ENCODE measurements at places on chromosomes 1 and 21.

DNA sequence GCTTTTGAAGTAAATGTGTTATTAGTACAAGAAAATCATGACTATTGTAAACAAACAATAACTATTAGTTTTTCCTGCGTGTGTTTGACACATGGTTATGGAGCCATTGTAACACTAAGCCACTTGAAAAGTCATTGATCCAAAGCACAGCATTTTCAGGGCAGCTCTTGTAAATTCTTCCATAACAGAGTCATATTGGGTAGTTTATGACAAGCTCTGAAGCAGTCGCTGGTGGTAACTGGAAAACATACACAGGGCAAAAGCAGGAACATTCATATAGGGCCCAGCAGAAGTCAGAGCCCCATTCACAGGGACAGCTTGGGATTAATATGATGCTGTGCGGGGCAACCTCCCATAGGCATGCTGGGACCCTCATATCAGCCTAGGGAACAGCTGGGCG is 483.2 kb upstream of the PTBP2 start:
- DNase-seq = no peak

GRCh38 chr1:18886003-18886335 is 16.4 kb downstream of the ALDH4A1 start:
- peak; percentile 21 for DNase-seq

DNA sequence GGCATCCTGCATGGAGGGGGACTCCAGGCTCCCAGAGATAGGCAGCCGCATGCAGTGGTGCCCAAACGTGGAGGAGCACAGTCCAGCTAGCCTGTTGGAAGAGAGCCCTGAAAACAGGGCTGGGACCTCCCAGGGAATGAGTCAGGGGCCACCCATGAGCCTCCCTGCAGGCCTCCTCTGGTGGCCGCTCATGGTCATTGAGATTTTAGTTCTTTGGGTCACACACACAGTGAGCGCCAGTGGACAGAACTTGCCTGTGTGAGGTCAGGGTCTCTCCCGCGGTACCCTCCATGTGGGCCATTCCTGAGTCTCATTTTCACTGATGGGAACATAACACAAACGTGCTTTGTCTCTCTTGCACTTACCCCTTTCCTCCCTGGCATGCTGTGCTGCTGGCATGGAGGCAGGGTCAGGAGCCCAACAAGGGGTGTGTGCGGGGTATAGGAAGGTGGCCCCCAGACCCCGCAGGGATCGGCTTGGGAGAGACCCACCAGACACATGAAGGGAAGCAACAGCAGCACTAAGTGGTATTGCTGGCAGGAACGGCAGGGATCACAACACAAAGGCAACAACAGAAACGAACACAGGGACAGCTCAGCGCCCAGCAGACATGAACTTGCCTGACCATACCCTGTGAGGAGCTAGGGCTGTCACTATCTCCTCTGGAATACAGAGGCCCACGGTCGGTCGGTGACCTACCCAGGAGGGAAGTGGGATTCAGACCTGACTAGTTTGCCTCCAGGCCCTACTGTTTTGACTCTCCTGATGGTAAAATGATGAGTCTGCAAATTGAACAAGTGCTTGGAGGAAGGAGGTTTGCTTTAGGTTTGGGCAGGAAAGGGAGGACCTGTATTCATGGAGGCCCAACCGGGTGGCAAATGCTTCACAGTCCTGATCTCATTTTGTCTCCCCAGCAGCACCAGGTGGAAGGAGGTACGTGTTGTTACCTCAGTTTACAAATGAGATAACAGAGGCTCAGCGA is 31.8 kb downstream of the ABCG1 start:
- no peak for DNase-seq

- DNase-seq = peak; percentile 71
Observed at GRCh38 chr1:25695090-25695770, 78.6 kb downstream of the MAN1C1 start.

DNA sequence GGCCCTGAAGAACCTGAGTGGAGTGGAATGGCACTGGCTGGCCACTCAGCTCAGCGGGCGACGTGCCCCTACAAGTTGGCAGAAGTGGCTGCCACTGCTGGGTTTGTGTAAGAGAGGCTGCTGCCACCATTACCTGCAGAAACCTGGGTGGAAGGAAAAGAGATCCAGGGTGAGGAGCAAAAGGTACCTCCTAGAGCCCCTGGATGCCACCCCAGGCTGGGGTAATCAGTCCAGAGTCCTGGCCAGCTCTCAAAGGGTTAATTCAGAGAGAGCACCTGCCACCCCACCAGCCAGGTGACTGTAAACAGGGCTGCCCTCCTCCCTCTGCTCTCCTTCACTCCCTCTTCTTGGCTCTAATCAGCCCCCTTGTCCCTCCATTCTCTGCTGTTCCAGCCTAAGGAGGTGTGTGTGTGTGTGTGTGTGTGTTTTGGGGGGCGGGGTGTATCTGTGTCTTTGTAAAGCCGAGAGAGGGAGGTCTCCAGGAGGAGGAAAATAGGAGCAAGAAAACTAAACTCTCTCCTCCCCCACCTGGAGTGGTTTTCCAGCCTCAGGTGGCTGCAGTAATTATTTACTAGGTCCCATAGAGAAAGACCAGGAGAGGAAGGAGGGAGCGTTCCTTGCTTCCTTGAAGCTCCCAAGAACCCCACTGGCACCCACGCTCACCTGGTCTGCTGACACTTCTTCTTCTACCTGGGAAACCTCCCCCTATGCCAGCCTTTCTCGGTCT is 12.6 kb downstream of the TRIM46 start:
- DNase-seq = no peak

- no peak for DNase-seq
Observed at GRCh38 chr1:97660431-97661105, 260.3 kb downstream of the DPYD start.

- DNase-seq = no peak
Observed at GRCh38 chr1:1273209-1273511, 494 bp downstream of the UBE2J2 start.

- DNase-seq = no peak
Observed at GRCh38 chr1:207973898-207974568, 63.1 kb upstream of the CD34 start.

- no peak for DNase-seq
Observed at GRCh38 chr21:23699402-23699801, 1907.9 kb downstream of the MRPL39 start.

GRCh38 chr21:28705616-28706015 is 287.1 kb downstream of the LTN1 start:
- DNase-seq = no peak

DNA sequence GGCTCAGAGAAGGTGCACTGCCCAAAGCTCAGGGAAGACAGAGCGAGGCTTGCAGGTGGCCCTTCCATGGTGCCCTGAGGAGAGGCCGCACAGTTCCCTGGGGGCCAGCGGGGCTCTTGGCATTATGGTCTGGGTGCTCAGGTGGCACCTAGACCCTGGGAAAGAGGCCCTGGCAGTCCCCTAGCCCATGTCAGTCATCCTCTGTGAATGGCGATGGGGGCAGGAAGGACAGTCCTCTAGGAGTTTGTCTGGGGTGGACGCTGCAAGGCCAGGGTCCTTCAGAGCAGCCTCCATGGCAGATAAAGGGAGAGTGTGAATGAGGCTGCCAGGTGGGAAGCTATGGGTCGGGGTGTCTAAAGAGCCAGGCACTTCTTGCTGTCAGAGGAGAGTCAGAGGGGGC is 345.9 kb upstream of the VAMP3 start:
- no peak for DNase-seq

- DNase-seq = no peak
Observed at GRCh38 chr1:1003618-1004419, 3.9 kb upstream of the HES4 start.

Data from kidney epithelial cell (primary cell).